Activated naive CD8-positive, alpha-beta T cell treated with anti-CD3 and anti-CD28 coated beads, Interleukin-2, amount 50 U/mL, for 24 hours (primary cell): ENCODE measurements at places on chromosomes 2 and 18.

DNA sequence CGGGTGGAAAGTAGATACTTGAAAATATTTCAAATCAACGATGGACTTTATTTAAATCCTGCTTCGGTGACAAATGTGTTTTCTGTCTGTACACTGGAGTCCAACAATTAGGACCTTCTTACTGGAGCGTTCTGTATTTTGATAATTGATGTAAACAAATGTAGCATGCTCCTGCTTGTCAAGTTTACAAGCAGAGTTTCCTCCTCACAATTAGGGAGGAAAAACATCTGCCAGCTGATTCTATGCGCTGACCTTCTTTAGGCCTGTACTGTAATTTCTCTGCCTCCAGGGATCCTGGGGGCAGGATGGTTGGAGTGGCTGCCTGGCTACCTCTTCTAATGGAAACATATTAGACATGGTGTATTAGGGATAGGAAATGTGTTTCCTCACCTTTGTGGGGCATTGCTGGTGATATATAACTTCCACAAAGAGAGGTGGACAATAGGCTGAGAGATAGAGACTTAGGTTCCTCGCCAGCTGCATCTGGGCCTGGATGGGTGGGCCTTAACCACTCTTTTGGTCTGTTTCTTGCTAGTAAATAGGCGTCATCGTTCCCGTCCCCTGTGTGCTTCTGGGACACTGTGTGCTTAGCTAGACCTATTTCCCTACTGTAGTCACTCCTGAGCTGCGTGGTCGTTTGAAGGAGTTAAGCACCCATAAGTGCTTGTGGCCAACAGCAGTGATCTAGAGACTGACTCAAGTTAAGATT is 19.3 kb downstream of the GATA6 start:
- no peak for DNase-seq
- no peak overlapping the region for H3K4me3 ChIP-seq
- H3K36me3 ChIP-seq: no peaks in the 10 kb centered on the region
- H3K4me1 ChIP-seq: peaks cover 2% of the 10 kb centered on the region
- H3K27me3 ChIP-seq: peaks cover 16% of the 10 kb centered on the region

DNA sequence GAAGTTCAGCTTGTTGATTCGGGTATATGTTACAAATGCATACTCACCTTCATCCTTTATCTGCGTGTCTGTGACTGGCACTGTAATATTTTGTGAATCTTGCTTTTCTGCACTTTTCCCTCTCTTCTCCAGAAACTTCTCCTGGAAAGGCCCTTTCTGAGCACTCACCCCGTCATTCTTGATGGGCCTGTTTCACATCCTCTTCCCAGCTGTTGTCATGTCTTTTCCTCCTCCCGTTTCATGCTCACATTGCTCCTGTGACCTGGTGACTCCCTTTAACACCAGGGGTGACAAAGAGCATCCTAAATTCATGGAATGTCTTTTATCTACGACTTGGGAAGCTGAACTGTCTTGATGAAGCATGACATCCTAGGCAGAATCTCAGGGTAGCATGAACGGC is 65.8 kb downstream of the CD8B2 start:
- no peaks in the 10 kb centered on the region for H3K36me3 ChIP-seq
- no peak overlapping the region for H3K4me3 ChIP-seq
- H3K27me3 ChIP-seq: no peaks in the 10 kb centered on the region
- DNase-seq: no peak
- no peak overlapping the region for H3K27ac ChIP-seq

DNA sequence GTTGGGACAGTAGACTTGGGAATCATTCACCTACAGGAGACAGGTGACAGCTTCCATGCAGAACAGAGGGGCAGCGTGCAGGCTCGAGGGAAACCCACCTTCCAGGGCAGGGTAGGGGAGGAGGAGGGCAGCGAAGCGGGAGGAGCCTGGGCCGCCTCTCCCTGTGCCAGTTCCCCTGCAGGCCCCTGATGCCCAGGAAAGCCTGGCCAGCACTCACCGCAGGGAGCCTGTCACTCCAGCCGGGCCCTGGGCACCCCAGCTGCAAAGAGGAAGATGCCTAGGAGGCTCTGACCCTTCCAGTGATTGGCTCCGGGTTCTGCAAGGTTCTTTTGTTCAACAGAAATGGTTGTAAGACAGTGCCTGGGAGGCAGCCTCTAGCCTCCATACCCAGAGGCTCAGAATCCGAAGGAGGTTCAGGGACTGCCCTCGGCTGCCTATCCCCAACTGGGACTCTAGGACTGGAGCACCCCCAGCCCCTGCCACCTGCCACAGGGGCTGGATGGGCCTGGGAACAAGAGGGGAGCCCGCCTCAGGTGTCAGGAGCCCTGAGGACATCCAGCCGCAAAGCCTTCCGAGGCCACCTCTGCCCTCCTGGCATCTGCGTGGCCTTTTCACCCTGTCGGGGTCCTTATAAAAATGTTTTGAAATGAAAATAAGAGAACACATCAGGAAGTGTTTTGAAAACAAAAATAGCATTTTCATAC is 103.2 kb downstream of the PTGR3 start:
- no peaks in the 10 kb centered on the region for H3K27me3 ChIP-seq
- no peak overlapping the region for H3K27ac ChIP-seq
- no peaks in the 10 kb centered on the region for H3K4me1 ChIP-seq
- H3K36me3 ChIP-seq: no peaks in the 10 kb centered on the region

GRCh38 chr2:86069091-86069685 is 36.5 kb downstream of the POLR1A start:
- peak overlapping the region; percentile 39 for H3K27ac ChIP-seq
- no peaks in the 10 kb centered on the region for H3K27me3 ChIP-seq
- peaks cover 71% of the 10 kb centered on the region for H3K36me3 ChIP-seq
- peaks cover 30% of the 10 kb centered on the region for H3K4me1 ChIP-seq
- no peak for DNase-seq

DNA sequence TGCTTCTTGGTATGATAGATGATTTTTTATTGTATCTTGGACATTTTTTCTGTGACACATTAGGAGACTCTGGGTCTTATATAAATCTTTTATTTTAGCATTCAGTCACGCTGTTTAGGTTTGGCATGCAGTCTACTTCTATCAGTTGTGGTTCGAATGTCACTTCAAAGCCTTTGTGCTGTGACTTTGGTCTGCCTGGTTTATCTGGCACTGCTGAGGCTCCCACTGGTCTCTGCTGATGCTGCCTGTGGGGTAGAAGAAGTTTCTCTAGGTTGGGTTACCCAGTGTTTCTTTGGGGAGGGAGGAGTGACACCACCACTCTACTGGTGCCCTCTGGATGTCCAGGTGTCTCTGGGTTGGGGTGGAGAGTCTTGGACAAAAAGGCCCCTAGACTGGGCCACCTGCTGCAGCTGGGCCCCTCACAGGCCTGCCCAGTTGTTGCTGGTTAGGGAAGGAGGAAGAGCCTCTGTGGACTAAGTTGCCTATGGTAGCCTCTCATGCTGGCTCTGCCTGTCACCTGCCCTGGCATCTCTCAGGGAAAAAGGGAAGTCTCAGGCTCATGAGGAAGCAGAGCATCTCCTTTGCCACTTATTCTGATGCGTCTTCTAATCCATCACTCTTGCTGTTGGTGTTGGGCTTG is 115.4 kb upstream of the HS6ST1 start:
- no peak overlapping the region for H3K4me3 ChIP-seq
- H3K4me1 ChIP-seq: no peaks in the 10 kb centered on the region
- no peak for DNase-seq
- no peaks in the 10 kb centered on the region for H3K36me3 ChIP-seq
- no peak overlapping the region for H3K27ac ChIP-seq
